ENCODE measurements at places on chromosomes 7 and 10. TPM values are rescaled to one million over a fixed set of nuclear protein-coding genes. Genes with fewer than 3 reads are reported as not detected.

The XRCC2 gene
- total RNA-seq = 7.7 TPM

The GPR15LG gene
- total RNA-seq = not detected

The PLEKHS1 gene
- not detected for total RNA-seq

The CCL24 gene
- total RNA-seq = not detected

The MLXIPL gene
- total RNA-seq = not detected

The CTAGE8 gene
- total RNA-seq = not detected

The ELFN1 gene
- total RNA-seq = not detected

The OR9A2 gene
- not detected for total RNA-seq

The CPED1 gene
- total RNA-seq = 1.2 TPM

The CALY gene
- not detected for total RNA-seq

The SPDYE1 gene
- not detected for total RNA-seq
